GM04503 (cell line): ENCODE measurements at places on chromosomes 1 and 21.

- no peak for DNase-seq
Measured at GRCh38 chr1:17370618-17371017, 1.4 kb upstream of the PADI6 start.

- DNase-seq = no peak
Measured at GRCh38 chr1:235129774-235130570, 1.3 kb upstream of the TOMM20 start.

- no peak for DNase-seq
Measured at GRCh38 chr1:27109103-27109822, 45.7 kb downstream of the SLC9A1 start.

GRCh38 chr21:15841856-15842564 lies 112.2 kb downstream of the USP25 start:
- no peak for DNase-seq

DNA sequence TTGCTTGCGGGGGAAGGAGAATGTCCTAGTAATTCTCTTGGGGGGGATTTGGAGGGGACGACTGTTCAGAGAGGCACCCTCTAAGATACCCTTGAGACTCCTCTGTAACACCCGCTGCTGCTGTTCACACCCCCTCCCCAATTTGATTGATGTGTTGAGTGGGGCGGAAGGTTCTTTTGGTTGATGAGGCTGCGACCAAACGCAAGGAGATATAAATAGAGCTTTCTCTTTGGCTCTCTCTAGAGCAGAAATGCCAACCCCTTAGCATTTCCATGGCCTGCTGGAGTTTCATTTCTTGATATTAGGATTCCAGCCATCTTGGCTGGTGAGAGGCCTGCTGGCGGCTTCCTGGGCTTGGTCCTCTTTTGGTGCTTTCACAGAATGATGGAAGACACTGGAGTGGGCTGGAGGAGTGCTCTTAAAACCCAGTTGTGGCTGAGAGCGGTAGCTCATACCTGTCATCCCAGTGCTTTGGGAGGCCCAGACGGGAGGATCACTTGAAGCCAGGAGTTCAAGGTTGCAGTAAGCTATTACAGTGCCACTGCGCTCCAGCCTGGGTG lies 2.0 kb downstream of the PIK3CD start:
- DNase-seq = no peak

- DNase-seq = no peak
Measured at GRCh38 chr1:31570906-31571305, 5.4 kb upstream of the TINAGL1 start.

- DNase-seq = no peak
Measured at GRCh38 chr1:36408479-36408878, 10.8 kb upstream of the LSM10 start.

DNA sequence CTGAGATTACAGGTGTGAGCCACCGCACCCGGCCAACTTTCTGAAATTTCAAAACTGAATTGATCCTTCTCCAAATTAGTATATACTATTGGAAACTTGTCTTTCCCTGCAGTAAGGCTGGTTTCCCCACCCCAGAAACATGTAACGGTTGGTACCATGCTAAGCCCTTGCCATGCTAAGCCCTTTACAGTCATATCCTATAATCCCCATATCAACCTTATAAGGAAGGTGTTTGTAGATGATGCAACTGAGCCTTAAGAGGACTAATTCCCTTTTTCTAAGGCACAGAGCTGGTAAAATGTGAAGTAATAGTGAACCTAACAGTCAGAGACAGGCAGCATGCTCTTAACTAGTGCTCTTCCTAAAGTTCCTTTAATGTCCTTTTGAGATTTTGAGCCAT lies 413.7 kb downstream of the DISC1 start:
- no peak for DNase-seq

DNA sequence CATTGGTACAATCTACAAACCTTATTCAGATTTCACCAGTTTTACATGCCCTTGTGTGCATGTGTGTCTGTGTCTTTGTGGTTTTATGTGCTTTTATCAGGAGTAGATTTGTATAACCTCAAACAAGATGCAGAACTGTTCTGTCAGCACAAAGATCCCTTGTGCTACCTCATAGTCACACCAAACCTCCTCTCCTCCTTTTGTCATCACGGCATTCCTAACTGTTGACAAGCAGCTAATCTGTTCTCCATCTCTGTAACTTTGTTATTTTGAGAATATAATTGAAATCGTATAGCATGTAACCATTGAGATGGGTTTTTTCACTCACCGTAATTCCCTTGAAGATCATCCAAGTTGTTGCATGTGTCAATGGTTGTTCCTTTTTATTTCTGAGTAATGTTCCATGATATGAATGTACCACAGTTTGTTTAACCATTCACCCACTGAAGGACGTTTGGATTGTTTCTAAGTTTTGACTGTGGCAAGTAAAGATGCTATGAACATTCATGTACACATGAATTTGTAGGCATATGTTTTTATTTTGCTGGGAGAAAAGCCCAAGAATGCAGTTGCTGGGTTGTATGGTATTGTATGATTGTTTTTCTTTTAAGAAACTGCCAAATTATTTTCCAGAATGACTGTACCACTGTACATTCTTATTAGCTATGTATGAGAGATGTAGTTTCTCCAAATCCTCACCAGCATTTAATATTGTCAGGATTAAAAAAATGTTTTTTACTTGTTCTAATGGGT lies 78.1 kb upstream of the B3GALT2 start:
- no peak for DNase-seq

DNA sequence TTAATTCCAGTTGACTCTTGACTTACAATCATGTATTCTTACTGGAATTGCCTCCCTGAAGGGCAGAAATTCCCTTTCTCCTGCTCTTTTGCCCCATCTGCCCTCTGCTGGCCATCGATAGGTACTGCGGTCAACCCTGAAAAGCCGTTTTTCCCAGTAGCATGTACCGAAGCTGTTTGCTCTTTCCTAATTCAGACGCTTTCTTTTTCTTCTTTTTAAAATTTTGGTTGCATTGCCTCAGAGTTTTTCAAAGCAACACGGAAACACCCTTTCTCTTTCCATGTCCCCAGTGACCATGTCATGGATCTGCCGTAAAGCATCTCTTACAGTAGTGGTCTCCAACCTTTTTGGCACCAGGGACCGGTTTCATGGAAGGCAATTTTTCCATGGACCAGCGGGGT lies 164.2 kb upstream of the C1orf21 start:
- DNase-seq = peak; percentile 13

DNA sequence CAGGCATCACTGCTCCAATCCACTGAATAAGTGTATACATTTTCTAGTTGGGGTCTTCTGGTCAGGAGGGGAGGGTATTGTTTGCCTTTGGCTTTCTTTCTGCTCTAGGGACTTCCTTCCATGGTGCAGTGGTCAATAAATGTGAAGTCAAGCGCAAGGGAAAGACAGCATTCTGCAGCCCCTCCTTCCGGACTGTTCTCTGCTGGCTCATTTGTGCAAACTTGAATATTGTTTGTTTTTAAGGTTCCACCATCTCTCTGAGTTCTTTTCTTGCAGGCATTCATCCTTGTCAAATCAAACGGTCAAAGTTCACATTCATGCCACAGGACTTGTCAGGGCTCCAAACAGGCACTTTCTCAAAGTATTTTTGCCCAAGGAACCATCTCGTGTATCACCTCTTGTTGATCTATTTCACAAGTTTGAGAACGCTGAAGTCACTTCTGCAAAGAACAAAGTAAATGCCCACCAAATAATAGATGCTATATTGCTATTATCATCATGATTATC lies 205.6 kb upstream of the KAZN start:
- no peak for DNase-seq

DNA sequence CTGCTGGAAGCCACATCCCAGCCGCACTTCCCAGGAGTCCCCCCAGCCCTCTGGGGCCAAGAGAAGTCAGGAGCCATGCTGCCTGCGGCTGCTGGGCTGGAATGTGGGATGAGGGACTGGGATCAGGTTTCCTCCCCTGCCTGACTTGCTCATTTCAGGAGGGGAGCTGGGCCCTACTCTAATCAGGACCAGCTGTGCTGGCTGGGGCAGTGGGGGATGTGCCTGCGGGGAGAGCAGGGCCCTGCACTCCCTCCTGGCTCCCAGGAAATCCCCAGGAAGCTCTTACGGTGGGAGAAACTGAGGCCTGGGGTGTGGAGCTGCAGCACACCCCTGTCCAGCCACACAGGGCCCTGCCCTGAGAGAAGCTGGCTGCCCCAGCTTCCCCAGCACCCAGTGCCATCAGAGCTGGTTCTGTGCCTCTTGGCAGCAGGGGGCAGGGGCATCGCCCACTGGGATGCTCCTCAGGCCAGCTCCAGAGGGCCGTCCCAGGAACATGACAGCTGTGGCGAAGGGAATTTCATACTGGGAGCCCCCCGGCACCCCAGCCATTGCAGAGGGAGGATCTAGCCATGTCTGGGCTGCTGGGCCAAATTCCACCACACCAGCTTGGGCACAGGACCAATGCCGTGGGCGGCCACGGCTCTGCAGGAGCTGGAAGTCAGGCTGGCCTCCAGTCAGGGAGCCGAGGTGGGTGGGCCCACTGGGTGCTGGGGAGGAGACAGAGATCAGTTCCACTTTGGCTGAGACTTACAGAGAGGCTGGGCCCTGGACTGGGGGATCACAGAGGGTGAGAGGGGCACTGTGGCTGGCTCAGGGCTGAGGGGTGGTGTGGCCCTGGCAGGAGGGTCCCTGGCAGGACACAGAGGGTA lies 21.3 kb upstream of the PRSS38 start:
- peak; percentile 71 for DNase-seq

GRCh38 chr1:37844536-37844935 lies 14.9 kb downstream of the MTF1 start:
- no peak for DNase-seq

GRCh38 chr1:67522001-67522441 lies 91.8 kb upstream of the SERBP1 start:
- DNase-seq = no peak

DNA sequence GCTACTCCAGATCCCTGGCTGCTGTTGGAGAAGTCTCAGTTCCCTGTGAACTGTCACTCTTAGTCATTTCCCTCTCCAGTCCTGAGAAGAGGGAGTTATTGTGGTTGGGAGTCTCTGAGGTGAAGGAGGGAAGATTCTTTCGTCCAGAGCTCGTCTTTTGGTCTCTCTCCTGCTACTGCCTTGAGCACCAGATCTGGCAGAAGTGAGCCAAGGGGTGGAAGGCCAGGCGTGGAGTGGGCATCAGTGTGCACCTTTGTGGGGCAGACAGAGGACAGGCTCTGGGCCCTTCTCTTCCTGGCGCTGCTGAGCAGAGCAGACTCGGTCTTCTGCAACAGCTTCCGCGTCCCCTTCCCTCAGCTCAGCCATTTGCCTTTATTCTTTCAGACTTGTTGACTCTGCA lies 19.1 kb downstream of the CLCN6 start:
- DNase-seq = no peak

- no peak for DNase-seq
Measured at GRCh38 chr1:175713381-175713780, 30.0 kb downstream of the TNR start.

- no peak for DNase-seq
Measured at GRCh38 chr1:182051938-182052337, 9.6 kb downstream of the ZNF648 start.

GRCh38 chr21:29521872-29522271 lies 223.2 kb downstream of the BACH1 start:
- DNase-seq = no peak

GRCh38 chr1:203558064-203558760 lies 64.3 kb downstream of the OPTC start:
- DNase-seq = peak; percentile 100

DNA sequence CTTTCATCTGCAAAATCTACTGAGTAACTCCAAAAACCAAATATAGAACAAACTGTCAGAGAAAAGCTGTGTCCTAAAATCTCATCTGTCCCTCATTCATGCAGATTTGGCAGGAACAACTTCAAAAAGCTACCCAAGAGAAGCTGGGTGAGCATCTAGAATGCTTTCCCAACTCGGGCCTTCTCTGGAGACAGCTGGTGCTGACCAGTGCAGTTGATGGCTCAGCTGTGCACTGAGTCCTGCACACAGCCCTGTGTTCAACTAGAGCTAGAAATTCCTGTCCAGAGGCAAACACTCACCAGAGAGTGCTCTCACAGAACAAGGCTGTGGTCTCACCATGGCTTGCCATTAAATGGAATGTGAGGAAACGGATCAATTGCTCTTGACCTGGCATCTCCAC lies 202.8 kb downstream of the ASTN1 start:
- no peak for DNase-seq

- no peak for DNase-seq
Measured at GRCh38 chr1:200588698-200589097, 31.9 kb downstream of the KIF14 start.

DNA sequence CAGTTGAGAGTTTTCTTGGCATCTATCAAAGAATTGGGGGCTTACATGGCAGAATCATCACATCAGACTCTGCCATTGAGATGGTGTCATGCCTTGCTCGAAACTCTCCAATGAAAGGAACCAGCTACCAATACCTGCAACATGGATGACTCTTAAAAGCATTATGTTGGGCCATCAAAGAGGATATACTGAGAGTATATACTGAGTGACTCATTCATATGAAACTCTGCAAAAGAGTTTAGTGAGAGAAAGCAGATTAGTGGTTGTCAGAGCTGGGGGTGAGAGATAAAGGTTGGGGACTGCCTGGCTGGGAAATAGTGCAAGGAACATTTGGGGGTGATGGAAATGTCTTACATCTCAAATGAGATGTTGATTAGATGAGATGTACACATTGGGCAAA lies 14.7 kb upstream of the HMGB4 start:
- DNase-seq = no peak

DNA sequence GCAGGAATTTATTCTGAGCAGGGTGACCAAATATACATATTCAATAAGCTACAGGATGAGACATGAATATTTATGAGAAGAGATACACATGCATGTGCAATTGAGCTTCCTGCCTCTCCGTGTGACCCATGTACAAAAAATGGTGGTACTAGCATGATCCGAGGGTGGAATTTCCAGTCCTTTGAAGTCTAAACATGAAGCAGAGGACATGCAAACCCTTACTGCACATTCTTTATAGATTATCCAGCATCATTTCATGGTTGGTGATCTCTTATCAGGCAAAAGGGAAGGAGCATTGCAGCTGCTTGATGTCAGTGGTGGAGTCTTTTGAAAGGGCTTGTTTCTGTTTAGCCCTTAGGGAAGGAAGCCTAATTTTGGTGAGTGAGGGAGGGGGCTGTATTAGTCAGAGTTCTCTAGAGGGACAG lies 448.6 kb downstream of the SETD4 start:
- no peak for DNase-seq
